Cortex of kidney (tissue), 1 donor: ENCODE measurements at places on chromosomes 13 and 19.

- DNase-seq: no peak
Measured at GRCh38 chr13:47932950-47933923, 67.8 kb downstream of the SUCLA2 start.

DNA sequence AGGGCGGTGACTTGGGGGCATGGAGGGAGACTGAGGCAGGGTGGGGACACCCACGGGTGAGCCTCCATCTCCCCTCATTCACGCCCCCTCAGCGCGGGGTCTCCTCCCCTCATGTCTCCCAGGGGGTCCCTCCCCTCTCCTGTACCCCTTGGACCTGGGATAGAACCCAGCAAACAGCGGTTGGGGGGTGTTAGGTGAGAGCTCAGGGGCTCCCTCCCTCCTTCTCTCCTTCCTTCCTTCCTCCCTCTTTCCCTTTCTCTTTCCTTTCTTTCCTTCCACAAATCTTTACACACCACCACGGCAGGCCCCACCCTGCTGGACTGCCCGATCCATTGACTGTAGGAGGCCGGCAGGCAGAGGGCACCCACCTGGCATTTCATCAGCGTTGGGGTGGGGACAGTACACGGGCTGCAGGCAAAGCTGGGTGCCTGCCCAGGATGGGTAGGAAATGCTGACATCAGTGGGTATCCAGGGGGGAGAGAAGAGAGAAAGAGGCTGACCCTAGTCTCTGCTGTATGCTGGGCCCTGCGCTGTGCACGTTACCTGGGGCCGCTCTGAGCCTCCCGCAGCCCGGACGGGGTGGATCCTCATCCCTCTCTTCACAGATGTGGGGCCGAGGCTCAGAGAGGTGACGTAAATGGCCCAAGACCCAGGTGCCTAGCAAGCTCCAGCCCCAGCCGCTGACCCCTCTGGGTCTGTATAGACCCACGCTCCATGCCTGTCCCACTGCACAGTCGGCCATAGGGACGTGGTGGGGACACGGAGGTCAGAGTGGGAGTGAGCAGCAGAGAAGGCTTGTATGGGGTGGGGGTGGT, 3.5 kb downstream of the SSC5D start:
- no peak for DNase-seq

DNA sequence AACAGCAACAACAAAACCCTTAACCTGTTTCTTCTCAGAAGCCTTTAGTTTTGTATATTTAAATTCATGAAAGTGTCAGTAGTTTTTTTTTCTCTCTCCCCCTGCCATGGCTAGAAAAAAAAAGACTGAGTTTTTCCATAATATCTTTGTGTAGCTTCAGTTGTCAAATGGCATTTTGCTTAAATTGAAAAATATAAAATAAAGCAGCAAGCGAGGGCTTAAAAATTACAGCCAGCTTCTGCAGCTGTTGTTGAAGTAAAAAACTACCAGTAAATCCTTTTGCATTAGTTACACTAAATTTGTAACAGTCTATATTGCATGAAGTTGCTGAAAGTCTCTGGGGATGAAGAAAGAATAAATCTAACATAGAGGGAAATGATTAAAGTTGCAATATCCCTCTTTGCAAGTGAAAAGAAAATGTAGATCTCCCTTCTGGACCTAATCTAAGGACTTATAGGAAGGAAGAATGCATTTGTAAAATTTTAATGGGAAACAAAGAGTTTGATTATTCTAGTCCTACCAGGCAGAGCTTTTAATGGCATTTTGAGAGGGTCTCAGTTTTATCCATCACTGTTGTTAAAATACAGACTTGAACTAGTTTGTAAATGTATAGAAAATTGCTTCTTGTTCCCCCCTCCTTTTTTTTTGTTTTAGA, 215.7 kb downstream of the ATP8A2 start:
- DNase-seq: no peak

- no peak for DNase-seq
Measured at GRCh38 chr13:44299152-44299943, 74.3 kb upstream of the SERP2 start.

DNA sequence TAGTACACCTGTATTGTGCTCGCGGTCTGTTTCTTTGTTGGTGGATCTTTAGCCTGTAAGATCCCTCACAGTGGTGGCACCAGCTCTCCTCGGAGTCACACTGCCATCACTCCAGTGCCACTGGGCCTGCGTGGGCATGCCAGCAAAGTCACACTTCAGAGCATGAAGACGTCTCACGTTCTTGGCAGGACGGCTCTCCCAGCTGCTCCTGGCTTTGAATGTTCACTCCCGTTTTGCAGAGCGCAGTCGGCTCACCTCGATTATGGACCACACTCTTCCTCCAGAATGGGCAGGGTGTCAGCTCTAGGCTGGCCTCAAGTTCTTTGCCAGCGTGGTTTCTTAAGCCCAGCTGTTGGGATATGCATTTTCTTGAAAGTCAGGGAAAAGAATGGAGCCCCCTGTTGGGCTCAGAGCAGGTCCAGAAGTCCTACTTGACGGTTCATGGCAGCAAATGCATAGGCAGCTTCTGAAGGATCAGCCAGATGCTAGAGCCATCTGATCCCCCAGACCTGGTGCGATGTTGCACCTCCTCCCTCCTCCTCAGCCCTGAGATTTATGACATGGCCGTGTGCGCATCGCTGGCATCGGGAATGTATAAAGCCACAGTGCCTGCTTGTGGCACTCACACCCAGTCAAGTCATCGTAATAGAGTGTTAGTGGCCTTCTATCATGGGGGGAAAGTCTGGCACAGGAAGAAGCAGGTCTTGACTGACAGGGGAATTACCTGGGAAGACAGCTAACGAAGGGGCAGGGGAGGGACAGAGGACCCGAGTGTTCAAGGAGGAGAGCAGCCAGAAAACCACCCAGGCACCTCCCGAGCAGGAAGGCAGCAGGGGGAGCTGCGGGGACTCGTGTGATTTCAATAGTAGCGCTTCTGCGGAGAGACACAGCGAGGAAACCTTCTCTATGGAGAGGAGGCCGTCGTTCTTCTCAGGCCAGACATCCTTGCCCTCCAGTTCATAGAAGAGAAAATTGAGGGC, 40.2 kb upstream of the NPAS1 start:
- DNase-seq: no peak

- no peak for DNase-seq
Measured at GRCh38 chr19:4780860-4781259, 10.7 kb upstream of the FEM1A start.
